H1 (cell line): ENCODE measurements at places on chromosomes 7 and 10. TPM values are rescaled to one million over a fixed set of nuclear protein-coding genes. Genes with fewer than 3 reads are reported as not detected.

GRCh38 chr10:115056186-115056585, 37.0 kb upstream of the ATRNL1 start:
- H3K27me3 ChIP-seq, result no peaks in the 10 kb centered on the region
- no peak for DNase-seq

GRCh38 chr10:6145166-6145987, 56.5 kb downstream of the RBM17 start:
- H3K4me3 ChIP-seq, result peak overlapping the region; percentile 48
- peaks cover 11% of the 10 kb centered on the region for H3K4me1 ChIP-seq
- no peaks in the 10 kb centered on the region for H3K36me3 ChIP-seq
- H3K27ac ChIP-seq, result no peak overlapping the region
- H3K27me3 ChIP-seq, result peaks cover 1% of the 10 kb centered on the region

DNA sequence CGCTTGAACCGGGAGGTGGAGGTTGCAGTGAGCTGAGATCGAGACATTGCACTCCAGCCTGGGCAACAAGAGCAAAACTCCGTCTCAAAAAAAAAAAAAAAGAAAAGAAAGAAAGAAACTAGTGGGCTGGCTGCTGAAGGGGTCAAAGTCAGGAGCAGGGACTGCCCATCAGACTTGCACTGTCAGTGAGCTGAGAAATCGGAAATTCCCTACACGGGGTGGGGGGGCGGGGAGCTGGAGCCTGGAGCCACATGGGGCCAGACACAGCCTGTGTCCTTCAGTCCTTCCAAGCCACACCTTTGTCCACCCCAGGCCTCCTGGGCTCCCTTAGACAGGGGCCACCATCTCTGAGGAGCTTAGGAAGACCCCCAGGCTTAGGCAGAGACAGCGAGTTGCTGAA, 34.5 kb downstream of the SRRM3 start:
- no peak for DNase-seq
- peaks cover 27% of the 10 kb centered on the region for H3K4me1 ChIP-seq
- no peaks in the 10 kb centered on the region for H3K36me3 ChIP-seq

GRCh38 chr7:24665564-24666294, 91.5 kb downstream of the GSDME start:
- DNase-seq, result no peak
- no peak overlapping the region; the same call in 1 of the 2 replicates for H3K4me3 ChIP-seq
- H3K27me3 ChIP-seq, result no peaks in the 10 kb centered on the region
- H3K27ac ChIP-seq, result no peak overlapping the region

Gene LGI1
- not detected in 2 replicates for total RNA-seq

Gene CCDC146
- total RNA-seq, result 0.63 and 2.4 TPM in 2 replicates

Gene AKR1C1
- total RNA-seq, result 1.4 and 2.3 TPM in 2 replicates
